ENCODE measurements at places on chromosomes 1 and 21.

GRCh38 chr1:114021665-114022099 is 42.4 kb downstream of the OLFML3 start:
- no peak for DNase-seq

DNA sequence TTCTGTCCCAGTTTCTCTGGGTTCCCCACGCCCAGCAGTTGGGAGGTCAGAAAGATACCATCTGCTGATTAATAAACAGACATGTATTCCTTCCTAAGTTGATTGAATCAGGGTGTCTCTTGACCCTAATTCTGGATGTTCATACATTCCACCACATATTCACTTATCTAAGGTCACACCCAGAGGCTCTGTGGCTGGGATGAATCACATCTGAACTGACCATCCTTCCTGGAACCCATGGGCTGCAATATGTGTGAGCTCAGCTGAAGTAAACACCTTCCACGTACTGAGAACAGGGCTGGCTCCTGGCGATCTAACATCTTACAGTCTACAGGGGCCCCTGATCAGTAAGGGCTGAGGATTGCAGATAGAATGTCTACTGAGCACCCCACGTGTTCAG is 20.5 kb upstream of the TRABD2B start:
- no peak for DNase-seq

GRCh38 chr1:66519992-66520391 is 14.0 kb upstream of the SGIP1 start:
- no peak for DNase-seq

GRCh38 chr1:181089017-181089675 is 646 bp downstream of the IER5 start:
- peak; percentile 49 for DNase-seq

DNA sequence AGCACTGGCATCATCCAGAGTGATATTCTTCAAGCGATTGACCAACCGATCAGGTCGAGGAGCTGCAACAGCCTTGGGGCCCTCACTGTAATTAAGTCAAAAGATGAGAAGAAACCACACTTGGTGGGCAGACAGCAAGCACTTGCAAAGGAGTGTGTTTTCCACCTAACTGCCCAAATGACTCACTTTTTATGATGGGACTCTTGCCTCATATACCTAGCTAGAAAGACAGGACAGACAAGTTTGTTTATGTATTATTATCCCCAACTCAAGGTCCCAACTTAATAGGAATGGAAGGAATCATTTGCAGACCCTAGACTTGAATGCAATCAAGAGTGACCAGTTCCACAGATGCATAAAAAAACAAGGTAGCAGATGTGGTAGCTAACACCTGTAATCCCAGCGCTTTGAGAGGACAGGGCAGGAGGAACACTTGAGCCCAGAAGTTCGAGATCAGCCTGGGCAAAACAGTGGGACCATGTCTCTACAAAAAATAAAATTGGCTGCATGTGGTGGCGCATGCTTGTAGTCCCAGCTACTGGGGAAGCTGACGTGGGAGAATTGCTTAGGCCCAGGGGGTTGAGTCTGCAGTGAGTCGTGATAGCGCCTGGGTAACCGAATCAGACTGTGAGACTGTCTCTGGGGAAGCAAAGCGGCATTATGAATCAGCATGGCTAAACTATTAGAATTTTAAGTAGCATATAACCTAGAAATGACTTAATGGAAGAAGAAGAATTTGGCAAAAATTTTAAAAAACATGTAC is 2.3 kb upstream of the NRAS start:
- no peak for DNase-seq

GRCh38 chr1:248733566-248733965 is 22.0 kb downstream of the LYPD8 start:
- DNase-seq, result no peak

DNA sequence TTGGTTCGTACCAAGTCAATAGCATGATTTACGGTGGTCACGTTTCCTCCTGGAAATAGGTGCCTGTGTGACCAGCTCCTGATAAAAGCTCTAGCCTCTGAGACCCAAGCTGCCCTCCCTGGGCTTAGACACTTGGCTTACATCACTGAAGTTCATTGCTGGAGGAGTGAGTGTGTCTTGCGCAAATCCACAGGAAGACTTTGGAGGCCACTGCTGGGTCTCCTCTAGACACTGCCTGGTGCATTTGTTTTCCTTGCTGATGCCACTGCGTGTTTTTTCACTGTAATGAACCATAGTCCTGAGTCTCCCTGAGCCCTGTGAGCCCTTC is 230.6 kb downstream of the DSCAM start:
- no peak for DNase-seq

- DNase-seq, result no peak
Measured at GRCh38 chr1:193471981-193472380, 285.6 kb upstream of the B3GALT2 start.

GRCh38 chr1:27960762-27961645 is 1.2 kb downstream of the XKR8 start:
- no peak for DNase-seq

DNA sequence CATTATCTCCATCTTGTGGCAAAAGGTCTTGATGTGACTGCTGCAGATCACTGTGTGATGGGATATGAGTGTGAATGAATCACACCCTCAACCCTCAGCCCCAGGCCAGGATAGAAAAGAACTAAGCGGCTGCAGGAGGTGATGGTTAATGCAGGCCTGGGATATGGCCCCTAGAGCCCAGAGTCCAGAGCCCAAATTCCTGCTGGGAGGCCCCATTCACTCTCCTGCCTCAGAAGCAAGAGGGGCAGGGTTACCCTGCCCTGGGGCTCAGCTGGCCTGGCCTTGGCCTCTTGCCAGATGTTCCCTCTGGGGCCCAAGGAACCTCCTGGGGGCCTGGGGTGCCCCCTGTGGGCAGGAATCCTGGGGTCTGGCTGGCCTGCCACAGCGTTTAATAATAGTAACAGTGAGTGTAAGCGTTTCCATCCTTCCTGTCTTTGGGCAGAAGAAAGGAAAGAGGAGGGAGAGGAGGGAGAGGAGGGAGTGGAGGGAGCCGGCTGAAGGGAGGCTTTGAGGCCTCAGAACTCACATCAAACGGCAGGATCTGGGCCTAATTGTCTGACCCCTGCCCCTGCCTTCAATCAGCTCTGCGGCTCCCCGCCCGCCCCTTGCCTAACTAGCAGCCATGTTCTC is 26.2 kb downstream of the DMAP1 start:
- no peak for DNase-seq

- DNase-seq, result no peak
Measured at GRCh38 chr1:159352436-159352835, 50.3 kb downstream of the FCER1A start.

DNA sequence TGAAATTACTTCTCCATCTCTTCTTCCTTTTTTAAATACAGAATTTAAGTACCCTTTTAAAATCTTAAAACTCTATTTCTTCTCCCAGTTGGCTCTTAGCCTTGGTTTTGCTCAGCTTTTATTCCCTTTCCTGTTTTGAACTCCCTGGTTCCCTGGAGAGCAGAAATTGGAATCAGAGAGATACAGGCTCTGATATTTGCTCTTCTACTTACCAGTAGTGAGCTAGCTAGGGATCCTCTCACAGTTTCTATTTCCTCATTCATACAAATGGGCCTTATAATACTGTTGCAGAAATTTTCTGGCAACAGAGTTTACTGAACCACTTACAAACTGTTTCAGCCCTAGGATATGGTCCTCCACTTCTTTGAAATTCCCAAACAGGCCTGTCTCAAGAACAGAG is 606.3 kb downstream of the NUF2 start:
- no peak for DNase-seq

DNA sequence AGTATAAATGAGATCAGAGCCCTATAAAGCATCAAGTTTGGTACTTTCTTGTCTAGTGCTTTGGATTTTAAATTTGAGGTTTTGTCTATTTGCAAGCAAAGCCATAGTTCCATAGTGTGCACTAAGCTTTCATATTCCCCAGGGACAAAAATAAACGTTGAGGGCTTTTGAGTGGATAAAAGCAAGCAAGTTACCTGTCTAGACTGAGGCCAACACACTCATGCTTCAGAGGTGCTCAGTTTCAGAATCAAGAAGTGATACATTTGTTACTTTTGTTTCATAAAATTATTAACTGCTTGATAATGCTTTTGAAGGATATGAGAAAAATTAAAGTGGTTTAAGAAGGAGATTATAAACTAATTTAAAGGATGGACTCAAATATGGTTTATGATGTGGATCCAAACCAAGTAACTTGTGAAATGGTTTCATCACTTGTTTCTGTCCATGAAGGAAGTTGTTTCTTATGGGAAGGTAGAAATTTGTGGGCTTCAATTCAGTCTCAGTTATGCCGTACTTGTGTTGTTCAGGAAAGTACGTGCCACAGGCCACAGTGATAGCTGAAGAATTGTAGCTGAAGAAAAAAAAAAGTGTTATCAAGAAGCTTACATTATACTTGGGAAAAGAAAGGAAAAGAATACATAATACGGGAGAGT is 71.2 kb downstream of the CHRM3 start:
- DNase-seq, result no peak

- DNase-seq, result no peak
Measured at GRCh38 chr21:27564684-27565301, 597.9 kb upstream of the ADAMTS5 start.

DNA sequence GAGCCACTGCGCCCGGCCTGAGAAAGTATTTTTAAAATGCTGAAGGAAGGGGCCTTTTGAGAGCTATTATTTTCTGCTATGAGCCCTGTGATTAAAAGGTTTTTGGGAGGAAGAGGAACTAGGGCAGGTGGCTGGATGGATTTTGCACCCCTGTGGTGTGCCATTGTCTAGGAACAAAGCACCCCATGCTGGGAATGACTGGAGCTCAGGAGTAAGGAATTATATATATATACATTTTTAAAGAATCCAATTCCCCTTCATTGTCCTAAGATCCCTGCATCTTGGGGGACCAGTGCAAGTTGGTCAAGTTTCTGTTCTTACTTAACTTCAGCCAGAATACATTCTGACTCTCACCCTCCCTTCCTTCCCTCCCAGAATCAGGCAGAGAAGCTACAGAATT is 91.6 kb downstream of the ZNF648 start:
- no peak for DNase-seq

DNA sequence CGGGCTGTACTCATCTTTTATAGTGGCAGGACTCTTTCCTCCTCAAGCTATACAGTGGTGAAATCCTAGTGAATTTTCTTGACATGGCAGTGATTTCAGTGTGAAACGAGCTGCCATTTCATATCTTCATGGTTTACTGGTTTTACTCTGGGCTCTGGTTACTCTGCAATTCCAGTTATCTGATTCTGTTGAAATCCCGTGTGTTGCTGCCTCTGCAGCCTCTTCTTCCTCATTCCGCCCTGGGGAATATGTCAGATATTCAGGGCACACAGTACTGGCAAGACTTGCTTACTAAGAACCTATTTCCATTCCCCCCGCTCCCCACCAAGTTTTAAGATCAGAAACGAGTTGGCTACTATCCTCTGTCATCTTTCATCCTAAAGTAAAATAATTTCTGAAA is 7.9 kb upstream of the OR2B11 start:
- DNase-seq, result no peak

DNA sequence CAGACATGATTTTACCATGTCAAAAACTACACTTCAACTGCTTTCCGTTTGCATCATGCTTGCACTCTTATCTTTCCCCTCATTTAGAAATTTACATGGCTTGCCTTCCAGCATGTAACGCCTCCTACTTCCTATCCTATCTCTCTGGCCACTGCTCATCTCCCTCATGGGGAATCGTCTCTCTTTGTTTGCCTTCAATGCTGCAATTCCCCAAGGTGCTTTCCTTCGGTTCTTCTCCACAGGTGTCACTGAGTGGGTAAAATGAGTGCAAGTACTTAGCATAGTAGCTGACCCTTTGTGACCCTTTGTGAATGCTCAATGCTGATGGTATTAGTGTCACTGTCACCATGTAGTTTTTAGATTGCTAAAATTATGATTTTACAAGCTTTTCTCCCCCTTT is 63.1 kb downstream of the APP start:
- DNase-seq, result no peak

GRCh38 chr1:106960412-106960811 is 96.1 kb upstream of the PRMT6 start:
- no peak for DNase-seq

GRCh38 chr1:97553971-97554370 is 366.9 kb downstream of the DPYD start:
- DNase-seq, result no peak

DNA sequence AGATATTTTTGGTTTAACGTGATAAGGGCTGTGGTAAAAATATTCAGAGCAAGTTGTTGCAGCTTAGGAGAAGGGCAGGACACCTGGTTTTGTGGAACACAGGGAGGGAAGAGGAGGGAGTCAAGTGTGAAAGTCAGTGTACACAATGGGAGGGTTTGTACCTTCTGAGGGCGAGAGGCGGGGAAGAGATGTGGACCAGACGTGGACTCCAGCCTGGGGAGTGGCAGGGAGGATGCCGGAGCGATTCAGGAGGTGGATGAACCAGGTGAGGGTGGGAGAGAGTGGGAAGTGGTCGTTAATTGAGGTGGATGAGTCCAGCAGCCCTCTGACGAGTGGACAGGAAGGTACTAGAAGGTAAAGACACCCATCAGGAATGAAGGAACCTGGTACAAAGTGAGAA is 52.2 kb upstream of the IRF2BP2 start:
- no peak for DNase-seq

- peak; percentile 28 for DNase-seq
Measured at GRCh38 chr1:1020000-1020404, at the start of gene AGRN. Gene AGRN (plus strand): TSS chr1:1020120. CDS start chr1:1020173, 53 bp downstream.

DNA sequence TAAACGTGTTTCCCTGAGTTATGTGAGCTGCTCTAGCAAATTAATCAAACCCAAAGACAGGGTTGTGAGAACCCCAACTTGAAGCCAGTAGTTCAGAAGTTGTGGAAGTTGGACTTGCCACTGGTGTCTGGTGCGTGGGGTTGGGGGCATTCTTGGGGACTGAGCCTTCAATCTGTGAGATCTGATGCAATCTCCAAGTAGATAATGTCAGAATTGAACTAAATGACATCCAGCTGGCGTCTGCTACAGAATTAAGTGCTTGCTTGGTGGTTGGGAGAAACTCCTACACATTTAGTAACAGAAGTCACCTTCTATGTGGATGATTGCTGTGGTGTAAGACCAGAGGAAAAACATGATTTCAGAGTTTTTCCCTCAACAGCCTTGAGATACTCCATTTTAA is 207.4 kb downstream of the FGGY start:
- DNase-seq, result no peak

DNA sequence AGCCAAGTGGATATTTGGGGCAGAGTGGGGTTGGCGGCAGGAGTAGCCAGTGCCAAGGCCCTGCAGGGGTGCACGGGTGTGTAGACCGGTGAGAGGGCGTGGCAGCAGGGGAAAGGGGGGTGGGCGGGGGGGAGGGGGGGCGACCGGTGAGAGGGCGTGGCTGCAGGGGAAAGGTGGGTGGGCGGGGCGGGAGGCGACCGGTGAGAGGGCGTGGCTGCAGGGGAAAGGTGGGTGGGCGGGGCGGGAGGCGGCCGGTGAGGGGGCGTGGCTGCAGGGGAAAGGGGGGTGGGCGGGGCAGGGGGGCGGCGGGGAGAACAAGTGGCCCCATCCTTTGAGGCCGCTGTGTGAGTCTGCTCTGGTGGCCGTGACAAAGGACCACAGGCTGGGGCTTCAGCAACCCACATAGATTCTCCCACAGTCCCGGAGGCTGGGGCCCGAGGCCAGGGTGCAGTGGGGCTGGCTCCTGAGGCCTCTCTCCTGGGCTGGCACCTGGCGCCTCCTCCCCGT is 25.8 kb downstream of the RRP1 start:
- DNase-seq, result peak; percentile 14

GRCh38 chr21:44709426-44710293 is 1.7 kb downstream of the TSPEAR start:
- DNase-seq, result peak; percentile 38
